ENCODE measurements at places on chromosomes 1 and 21.

DNA sequence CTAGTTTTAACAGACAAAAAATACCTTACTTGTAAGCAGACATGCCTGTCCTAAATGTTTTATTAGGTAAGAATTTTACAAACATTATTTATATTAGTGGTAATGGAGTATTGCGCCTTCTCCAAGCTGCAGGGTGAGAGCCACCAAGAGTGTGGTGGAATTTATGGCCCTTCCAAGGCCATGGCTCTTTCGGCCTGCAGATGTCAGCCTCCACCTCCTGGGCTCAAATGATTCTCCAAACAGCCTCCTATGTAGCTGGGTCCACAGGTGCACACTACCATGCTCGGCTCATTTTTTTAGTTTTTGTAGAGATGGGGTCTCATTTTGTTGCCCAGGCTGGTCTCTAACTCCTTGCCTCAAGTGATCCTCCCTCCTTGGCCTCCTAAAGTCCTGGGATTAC, 56.3 kb downstream of the ITGB3BP start:
- H3K36me3 ChIP-seq: peaks cover 8% of the 10 kb centered on the region
- H3K27ac ChIP-seq: no peak overlapping the region
- DNase-seq: no peak
- H3K4me1 ChIP-seq: no peaks in the 10 kb centered on the region

- peak overlapping the region; percentile 57 for H3K4me3 ChIP-seq
- peaks cover 8% of the 10 kb centered on the region for H3K27me3 ChIP-seq
- peaks cover 7% of the 10 kb centered on the region for H3K4me1 ChIP-seq
- no peak overlapping the region for H3K27ac ChIP-seq
- DNase-seq: no peak
These were observed 1.8 kb upstream of the HSPG2 start for GRCh38 chr1:21938732-21939538.

GRCh38 chr1:166379447-166379846, 212.6 kb upstream of the FAM78B start:
- no peak overlapping the region for H3K4me3 ChIP-seq
- no peaks in the 10 kb centered on the region for H3K27me3 ChIP-seq
- no peaks in the 10 kb centered on the region for H3K4me1 ChIP-seq
- DNase-seq: no peak

- H3K27me3 ChIP-seq: peaks cover 9% of the 10 kb centered on the region
- no peak for DNase-seq
- no peaks in the 10 kb centered on the region for H3K36me3 ChIP-seq
- H3K4me1 ChIP-seq: peaks cover 5% of the 10 kb centered on the region
- H3K27ac ChIP-seq: no peak overlapping the region
These were observed 5.0 kb upstream of the ZC3H12A start for GRCh38 chr1:37469386-37469785.

DNA sequence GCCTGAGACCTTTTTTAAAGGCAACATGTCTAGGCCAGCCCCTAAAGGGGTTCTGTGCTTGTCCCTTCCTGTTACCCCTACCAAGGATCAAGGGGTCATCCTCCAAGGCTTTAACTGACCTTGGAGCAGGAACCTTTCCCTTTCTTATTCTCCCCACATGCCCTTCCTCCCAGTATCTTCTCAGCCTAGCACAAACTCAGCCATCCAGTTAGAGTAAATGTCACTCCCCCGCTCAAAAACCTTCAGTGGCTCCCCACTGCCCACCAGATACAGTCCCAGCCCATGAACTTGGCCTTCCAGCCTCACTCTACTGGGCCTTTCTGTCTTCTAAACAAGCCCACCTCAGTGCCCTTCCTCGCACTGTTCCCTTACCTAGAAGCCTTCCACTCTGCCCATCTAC, 8.8 kb downstream of the C1QB start:
- peaks cover 22% of the 10 kb centered on the region for H3K27me3 ChIP-seq
- DNase-seq: no peak
- H3K27ac ChIP-seq: no peak overlapping the region
- no peaks in the 10 kb centered on the region for H3K36me3 ChIP-seq
- peaks cover 4% of the 10 kb centered on the region for H3K4me1 ChIP-seq

DNA sequence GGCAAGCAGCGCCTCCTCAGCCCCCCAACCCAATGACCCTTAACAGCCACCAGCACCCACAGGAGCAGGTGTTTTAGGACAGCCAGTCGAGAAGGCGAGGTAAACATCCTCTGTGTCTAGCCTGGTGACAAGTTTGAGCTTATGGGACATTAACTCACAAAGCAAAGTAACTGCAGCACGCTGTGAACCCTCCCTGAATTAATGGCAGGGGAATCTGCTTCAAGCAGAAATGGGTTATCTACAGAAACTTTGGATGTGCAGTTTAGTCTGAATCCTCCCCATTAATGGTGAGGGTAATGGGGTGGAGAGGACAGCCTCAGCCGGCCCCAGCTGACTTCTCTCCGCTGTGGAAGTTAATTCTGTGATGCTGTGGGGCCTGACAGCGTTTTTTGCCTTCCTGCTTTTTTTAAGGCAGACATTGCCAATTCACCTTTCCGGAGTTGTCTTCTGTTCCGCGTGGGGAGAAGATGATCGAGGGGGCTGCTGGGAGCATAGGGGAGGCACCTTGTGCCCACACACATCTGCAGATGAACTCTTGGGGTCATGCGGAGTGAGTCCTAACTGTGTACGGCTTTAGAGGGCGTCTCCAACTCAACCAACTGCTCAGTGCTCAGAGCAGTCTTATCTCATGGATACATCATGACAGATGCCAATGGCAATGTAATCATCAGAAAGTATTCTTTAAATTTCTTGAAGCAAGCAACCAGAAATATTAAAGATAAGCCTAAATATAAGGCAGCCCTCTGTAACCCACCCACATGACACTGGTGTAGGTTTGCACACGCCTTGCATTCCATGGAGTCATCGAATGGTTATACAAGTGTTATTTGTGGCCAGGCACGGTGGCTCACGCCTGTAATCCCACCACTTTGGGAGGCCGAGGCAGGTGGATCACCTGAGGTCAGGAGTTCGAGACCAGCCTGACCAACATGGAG, 41.0 kb downstream of the POFUT2 start:
- no peak overlapping the region for H3K4me3 ChIP-seq
- peaks cover 21% of the 10 kb centered on the region for H3K36me3 ChIP-seq
- H3K27ac ChIP-seq: no peak overlapping the region
- H3K4me1 ChIP-seq: peaks cover 14% of the 10 kb centered on the region
- no peak for DNase-seq

DNA sequence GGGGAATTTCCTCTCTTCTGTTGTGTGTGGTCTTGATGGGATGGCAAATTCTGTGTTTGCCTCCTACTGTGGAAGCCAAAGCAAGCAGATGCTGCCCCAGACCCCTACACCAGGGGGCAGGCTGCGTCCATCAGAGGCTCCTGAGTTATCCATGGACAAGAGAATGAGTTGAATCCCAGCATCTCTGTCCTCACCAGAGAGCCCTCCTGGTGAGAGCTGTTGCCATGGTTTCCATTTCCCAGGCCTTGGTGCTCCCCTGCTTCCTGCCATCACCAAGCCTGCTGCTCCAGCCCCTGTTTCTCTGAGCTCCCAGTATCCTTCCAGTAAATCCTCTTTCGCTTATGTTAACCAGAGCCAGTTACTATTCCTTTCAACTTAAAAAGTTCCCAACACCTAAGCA, 20.4 kb upstream of the GNG12 start:
- no peaks in the 10 kb centered on the region for H3K27me3 ChIP-seq
- no peak overlapping the region for H3K27ac ChIP-seq
- no peaks in the 10 kb centered on the region for H3K36me3 ChIP-seq
- no peak overlapping the region for H3K4me3 ChIP-seq

DNA sequence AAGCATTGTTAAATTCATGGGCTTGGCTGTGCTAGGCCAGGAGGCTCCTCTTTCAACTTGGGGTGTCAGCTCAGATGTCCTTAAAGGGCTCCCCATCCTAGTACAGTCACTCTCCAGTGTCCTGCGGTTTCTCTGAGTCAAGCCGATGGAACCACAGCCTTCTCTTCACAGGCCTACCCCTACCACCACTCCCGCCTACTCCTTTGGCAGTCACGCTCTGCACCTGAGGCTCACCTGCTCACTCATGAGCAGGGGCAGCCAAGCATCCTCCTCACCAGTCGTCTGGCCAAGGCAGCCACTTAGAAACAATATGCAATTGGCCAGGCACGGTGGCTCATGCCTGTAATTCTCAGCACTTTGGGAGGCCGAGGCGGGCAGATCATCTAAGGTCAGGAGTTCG, 3.6 kb downstream of the ACOT7 start:
- H3K4me1 ChIP-seq: peaks cover 24% of the 10 kb centered on the region
- no peaks in the 10 kb centered on the region for H3K36me3 ChIP-seq
- DNase-seq: no peak
- no peak overlapping the region for H3K27ac ChIP-seq
- no peak overlapping the region for H3K4me3 ChIP-seq
- H3K27me3 ChIP-seq: peaks cover 4% of the 10 kb centered on the region

DNA sequence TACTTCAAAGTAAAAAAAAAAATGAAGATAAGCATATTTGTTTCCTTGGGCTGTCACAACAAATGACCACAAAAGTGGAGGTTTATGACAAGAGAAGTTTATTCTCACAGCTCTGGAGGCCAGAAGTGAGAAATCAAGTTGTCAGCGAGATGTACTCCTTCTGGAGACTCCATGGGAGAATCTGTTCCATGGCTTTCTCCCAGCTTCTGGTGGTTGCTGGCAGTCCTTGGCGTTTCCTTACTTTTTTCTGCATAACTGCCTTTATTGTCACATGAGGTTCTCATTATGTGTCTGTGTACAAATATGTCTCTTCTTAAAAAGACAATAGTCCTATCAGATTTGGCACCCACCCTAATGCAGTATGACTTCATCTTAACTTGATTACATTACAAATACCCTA, 398.3 kb downstream of the KCNT2 start:
- H3K36me3 ChIP-seq: no peaks in the 10 kb centered on the region
- H3K4me1 ChIP-seq: no peaks in the 10 kb centered on the region
- no peak overlapping the region for H3K27ac ChIP-seq
- no peaks in the 10 kb centered on the region for H3K27me3 ChIP-seq
- no peak for DNase-seq

GRCh38 chr1:42737257-42737656, 2.8 kb downstream of the CLDN19 start:
- no peak for DNase-seq
- no peak overlapping the region for H3K4me3 ChIP-seq
- H3K27ac ChIP-seq: no peak overlapping the region
- no peaks in the 10 kb centered on the region for H3K4me1 ChIP-seq
- H3K36me3 ChIP-seq: no peaks in the 10 kb centered on the region
- peaks cover 7% of the 10 kb centered on the region for H3K27me3 ChIP-seq

- no peaks in the 10 kb centered on the region for H3K36me3 ChIP-seq
- H3K4me1 ChIP-seq: peaks cover 4% of the 10 kb centered on the region
- no peak for DNase-seq
- peaks cover 3% of the 10 kb centered on the region for H3K27me3 ChIP-seq
These were observed 167.6 kb upstream of the ADAMTS5 start for GRCh38 chr21:27134516-27134915.

GRCh38 chr21:26168371-26168770, 2.2 kb downstream of the APP start:
- H3K36me3 ChIP-seq: no peaks in the 10 kb centered on the region
- no peak for DNase-seq
- peaks cover 21% of the 10 kb centered on the region for H3K27me3 ChIP-seq
- peaks cover 34% of the 10 kb centered on the region for H3K4me1 ChIP-seq

DNA sequence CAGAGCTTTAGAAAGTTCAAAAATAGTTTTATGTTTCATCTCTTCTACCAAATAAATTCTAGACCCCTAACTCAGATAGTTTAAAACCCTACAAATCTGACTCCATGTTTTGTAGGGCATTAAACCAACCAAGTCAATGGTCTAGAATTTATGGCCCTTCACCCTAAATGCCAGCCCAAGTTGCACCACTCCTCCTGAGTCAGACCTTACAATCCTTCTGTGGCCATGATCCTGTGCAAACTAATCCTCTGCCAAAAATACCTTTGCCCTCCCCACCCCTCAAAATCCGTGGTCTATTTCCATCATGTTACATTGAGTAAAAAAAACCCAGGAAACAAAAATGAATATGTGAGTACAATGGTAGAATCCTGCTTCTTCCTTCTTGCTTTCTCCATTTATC, 179.3 kb downstream of the NR5A2 start:
- no peaks in the 10 kb centered on the region for H3K27me3 ChIP-seq
- no peak overlapping the region for H3K27ac ChIP-seq
- no peaks in the 10 kb centered on the region for H3K4me1 ChIP-seq
- no peak overlapping the region for H3K4me3 ChIP-seq
- H3K36me3 ChIP-seq: peaks cover 4% of the 10 kb centered on the region

- H3K27me3 ChIP-seq: peaks cover 4% of the 10 kb centered on the region
- H3K27ac ChIP-seq: no peak overlapping the region
These were observed 11.0 kb downstream of the DMRTB1 start for GRCh38 chr1:53470155-53470554.

DNA sequence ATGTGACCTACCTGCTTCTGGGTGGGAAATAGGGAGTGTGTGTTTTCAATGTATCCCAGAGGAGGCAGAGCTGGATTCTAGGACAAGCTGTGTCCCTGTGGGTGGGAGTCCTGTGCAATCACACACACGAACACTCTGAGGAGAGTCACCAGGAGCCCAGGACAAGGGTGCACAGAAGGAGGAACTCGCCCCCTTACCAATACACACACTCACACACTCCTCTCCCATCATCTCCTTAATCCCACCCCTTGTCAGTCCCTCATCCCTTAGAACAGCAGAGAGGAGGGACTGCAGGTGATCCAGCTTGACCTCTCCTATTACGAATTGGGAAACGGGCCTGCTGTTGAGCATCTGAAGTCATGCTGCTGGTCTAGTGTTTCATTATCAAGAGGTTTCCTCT, 8.5 kb upstream of the MYBPHL start:
- H3K4me1 ChIP-seq: peaks cover 24% of the 10 kb centered on the region
- H3K27me3 ChIP-seq: peaks cover 5% of the 10 kb centered on the region
- DNase-seq: no peak

DNA sequence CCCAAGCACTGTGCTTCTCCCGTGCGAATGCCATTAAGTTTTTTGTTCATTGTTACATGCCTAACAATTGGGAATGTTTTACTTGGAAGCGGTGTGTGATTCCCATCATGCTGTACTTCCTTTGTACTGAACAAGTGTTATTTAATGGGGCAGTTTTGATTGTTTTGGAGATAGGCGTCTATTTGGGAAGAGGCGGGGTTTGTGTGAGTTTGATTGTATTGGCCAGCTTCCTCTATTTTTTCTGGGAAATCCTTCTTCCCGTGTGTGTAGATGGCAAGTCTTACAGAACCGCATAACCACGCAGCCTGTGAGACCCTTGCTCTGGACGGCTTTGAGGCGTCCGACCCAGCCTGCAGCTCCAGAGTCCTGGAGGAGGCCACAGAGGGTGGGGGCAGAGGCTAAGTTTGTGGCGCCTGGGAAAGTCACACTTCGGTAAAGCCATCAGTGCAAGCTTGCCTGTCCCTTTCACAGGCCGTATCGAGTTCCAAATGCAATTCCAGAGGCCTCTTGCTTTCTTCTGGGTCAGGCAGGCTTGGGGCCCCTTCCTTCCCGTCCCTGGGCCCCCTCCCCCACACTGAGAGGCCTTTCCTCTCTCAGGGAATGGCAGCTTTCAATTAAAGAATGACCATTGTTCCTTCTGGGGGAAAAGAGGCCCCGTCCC, 210.3 kb downstream of the TOMM20 start:
- no peak overlapping the region for H3K4me3 ChIP-seq
- H3K4me1 ChIP-seq: peaks cover 23% of the 10 kb centered on the region
- H3K36me3 ChIP-seq: no peaks in the 10 kb centered on the region
- peaks cover 1% of the 10 kb centered on the region for H3K27me3 ChIP-seq
- no peak for DNase-seq
